ENCODE measurements at places on chromosomes 1 and 21. TPM values are rescaled to one million over a fixed set of nuclear protein-coding genes. Genes with fewer than 3 reads are reported as not detected.

The GJA8 gene
- not detected for total RNA-seq

The HIVEP3 gene
- total RNA-seq, result 0.61 TPM

The CYP4X1 gene
- total RNA-seq, result 0.32 TPM

The WNT3A gene
- total RNA-seq, result not detected

The TFB2M gene
- total RNA-seq, result 20.4 TPM
